ENCODE measurements at places on chromosomes 2 and 18.

GRCh38 chr2:190649798-190650390 is 1.0 kb downstream of the NAB1 start:
- no peak for DNase-seq

GRCh38 chr18:21363348-21363747 is 121.3 kb downstream of the GREB1L start:
- no peak for DNase-seq

DNA sequence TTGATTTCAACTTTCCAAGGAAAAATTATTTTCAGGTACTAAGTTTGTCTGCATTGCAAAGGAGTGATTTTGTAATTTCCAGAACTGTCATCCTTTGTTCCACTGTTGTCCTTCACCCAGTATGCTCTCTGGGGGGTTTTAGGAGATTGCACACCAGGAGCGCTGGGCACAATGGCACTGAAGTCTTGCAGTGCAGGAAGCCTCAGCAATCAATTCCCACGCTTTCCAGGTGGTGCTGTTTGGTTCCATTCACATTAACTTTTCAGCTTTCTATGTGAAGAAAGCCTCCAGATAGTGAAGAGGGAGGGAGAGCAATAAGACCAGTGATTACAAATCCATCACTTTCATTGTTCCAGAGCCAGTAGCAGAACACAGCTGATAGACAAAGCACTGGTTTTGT is 344.0 kb upstream of the VWC2L start:
- no peak for DNase-seq

DNA sequence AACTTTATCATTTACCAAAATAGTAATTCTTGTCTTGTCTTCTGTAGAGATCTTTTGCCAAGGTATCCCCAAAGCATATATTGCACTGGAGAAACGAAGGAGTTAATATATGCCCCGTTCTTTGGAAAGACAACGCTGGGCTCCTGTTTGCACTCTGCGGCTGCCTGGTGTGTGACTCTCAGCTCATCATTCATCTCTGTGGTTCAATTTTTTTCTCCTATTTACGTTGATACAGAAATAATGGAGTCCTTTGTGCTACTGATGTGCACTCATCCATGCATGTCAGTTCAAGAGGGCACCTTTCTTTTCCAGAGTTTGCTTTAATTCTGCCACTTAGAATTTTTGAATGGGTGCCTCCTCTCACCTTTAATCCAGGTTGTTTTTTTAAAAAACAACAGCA is 655.5 kb downstream of the DCDC2C start:
- no peak for DNase-seq

GRCh38 chr18:31487246-31488015 is 10.5 kb upstream of the DSG2 start:
- no peak for DNase-seq
